ENCODE measurements at places on chromosomes 1 and 21. TPM values are rescaled to one million over a fixed set of nuclear protein-coding genes. Genes with fewer than 3 reads are reported as not detected.

DNA sequence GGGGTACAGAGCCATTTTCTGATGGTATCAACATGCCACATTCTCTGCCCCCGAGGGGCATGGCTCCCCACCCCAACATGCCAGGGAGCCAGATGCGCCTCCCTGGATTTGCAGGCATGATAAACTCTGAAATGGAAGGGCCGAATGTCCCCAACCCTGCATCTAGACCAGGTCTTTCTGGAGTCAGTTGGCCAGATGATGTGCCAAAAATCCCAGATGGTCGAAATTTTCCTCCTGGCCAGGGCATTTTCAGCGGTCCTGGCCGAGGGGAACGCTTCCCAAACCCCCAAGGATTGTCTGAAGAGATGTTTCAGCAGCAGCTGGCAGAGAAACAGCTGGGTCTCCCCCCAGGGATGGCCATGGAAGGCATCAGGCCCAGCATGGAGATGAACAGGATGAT, 50.6 kb downstream of the ACP6 start:
- DNase-seq = no peak

- DNase-seq = no peak
Observed at GRCh38 chr1:213345621-213346020, 294.6 kb downstream of the RPS6KC1 start.

DNA sequence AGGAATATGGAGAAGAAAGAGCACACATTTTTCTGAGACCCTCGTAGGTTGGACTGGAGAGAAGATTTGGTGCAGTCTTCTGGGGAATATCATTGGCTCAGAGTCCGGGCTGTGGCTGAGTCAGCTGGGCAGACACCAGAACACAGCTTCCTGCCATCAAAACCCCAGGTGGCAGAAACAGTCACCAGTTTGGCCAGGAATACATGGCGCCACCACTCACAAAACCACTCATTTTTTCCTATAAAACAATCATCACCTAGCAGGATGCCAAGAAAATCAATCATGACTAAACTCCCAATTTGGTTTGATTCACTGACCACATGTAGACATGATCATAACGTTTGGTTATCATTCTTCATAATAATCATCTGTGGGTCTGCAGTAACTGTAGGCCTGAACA, 178.1 kb upstream of the PBX1 start:
- no peak for DNase-seq

GRCh38 chr1:178126741-178127185, 32.9 kb downstream of the RASAL2 start:
- DNase-seq = no peak

DNA sequence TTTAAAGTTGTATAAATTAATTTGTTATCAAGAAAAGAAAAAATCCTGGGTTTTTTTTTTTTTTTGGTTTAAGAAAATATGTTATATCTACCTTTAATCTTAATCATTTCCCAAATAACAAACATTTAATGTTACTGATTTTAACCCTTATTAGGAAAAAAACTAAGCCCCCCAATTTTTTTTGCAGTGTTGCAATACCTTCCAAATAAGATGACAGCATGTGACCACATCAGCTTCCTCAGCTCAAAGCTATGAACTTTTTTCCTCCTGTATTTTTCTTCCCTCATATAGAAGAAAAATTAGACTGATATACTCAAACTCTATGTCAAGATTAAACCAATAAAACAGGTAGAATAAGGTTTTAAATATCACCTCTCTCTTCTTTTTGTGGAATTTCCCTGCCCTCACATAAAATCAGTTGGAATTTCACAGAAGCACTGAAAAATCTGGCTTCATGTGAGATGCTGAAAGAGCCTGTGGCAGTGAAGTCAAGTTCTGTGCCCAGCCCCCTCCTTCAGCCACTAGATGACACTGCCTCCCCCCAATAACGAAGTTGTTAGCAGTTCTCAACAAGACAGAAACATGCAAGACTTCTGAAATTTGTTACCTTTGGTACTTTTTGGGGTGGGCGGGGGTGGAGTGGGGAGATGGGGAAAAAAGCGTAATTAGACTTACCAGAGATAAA, 9.6 kb upstream of the SMYD2 start:
- no peak for DNase-seq

- no peak for DNase-seq
Observed at GRCh38 chr1:156358641-156359040, 10.4 kb upstream of the RHBG start.

DNA sequence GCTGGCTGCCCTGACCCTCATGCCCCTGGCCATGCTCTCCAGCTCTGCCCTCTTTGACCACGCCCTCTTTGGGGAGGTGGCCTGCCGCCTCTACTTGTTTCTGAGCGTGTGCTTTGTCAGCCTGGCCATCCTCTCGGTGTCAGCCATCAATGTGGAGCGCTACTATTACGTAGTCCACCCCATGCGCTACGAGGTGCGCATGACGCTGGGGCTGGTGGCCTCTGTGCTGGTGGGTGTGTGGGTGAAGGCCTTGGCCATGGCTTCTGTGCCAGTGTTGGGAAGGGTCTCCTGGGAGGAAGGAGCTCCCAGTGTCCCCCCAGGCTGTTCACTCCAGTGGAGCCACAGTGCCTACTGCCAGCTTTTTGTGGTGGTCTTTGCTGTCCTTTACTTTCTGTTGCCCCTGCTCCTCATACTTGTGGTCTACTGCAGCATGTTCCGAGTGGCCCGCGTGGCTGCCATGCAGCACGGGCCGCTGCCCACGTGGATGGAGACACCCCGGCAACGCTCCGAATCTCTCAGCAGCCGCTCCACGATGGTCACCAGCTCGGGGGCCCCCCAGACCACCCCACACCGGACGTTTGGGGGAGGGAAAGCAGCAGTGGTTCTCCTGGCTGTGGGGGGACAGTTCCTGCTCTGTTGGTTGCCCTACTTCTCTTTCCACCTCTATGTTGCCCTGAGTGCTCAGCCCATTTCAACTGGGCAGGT, 3.8 kb downstream of the GPR61 start:
- no peak for DNase-seq

DNA sequence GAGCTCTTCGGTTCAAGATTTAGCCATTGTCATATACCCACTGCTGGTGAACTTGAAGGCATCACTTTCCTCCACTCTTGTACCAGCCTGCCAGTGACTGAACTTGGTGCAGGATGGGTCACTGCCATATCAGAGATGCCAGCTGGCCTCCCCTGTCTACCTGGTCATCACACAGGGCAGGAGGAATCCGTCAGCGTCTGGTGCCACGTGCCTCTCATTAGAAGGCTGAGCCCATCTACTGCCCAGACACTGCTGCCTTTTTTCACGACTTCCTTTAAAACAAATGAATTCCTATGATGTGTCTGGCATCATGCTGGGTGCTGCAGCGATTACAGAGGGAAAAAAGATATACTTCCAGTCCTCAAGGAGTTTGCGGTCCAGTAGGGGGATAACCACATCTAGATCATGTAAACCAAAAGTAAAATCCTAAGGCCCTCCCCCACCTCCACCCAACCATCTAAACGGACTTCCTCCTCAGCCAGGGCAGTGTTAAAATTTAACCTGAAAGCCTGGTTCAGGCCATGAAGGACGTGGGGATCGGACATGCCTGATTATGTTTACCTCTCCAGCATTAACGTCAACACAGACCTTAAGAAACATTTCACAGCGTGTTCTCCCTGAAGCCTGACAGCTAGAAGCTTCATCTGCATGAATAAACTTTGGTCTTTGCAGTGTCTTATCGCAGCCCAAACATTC, 29.2 kb upstream of the PDE9A start:
- no peak for DNase-seq

DNA sequence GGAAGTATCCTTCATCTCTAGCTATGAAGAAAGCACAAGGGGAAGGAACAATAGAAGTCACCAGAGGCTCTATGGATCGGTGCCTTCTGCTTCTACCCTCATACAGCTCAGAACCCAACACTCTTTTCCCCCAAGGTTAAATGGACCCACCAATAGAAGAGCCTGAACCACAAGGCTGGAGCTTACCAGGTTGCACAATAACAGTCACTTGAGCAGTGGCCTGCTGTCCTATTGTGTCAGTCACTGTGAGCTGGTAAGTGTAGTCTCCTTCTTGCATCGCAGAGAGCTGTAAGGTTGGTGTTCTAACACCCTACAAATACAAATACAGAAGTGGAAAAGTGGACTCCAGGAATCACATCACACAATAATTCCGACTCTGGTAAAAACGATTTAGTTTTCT, 103.0 kb downstream of the KIAA0319L start:
- no peak for DNase-seq

DNA sequence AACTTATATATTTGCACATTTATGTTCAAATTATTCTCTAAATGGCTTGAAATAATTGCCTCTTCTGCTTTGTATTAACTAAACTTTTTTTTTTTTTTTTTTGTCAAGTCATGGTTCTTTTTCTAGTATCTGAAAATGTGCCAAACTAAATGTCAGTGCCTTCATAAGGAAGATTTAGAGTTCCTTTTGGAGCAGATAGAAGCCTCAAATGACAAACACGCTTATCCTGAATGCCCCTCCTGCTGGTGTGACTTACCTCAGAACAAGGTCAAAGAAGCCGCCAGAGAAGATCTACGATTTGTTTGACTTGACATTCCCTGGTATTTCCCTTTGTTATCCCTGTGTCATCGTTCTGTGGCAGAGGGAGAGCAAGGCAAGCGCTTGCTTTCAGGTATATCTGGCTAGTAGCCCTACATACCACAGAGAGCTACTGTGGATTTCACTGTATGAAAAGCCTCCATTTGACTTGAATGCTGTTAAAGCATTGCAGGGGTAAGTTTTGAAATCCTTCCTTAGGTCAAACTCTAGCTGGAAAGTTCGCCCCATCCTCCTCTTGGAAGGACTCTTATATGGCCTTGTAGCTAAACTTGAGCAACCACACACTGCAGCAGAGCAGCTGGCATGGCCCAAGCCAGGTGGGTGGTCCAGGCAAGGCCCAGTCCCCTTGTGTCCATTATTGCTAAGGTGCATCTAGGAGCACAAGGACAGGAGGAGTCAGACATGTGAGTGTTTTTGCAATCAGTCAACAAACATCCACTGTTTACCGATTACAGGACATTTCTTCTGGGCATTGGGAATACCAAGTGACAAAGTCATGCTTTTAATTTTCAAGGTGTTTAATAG, 285.4 kb upstream of the USP25 start:
- DNase-seq = no peak

DNA sequence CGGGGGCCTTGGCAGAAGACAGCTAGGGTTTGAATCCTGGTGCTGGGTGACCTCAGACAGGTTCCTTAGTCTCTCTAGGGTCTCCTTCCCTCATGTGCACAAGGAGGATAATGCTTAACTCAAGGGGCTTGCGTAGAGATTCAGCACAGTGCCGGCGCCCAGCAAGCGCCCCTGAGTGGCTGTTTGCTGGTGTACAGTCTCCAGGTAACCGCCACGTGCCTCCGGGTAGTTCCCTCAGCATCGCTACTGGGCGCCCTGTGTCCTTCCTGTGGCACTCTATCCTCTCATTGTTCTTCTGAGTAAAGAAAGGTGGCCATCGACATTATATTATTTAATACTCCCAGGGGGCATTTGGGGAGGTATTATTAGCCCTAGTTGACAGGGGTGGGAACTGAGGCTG, 80.9 kb downstream of the NENF start:
- DNase-seq = no peak

- DNase-seq = no peak
Observed at GRCh38 chr1:184740344-184740743, 14.3 kb downstream of the EDEM3 start.

DNA sequence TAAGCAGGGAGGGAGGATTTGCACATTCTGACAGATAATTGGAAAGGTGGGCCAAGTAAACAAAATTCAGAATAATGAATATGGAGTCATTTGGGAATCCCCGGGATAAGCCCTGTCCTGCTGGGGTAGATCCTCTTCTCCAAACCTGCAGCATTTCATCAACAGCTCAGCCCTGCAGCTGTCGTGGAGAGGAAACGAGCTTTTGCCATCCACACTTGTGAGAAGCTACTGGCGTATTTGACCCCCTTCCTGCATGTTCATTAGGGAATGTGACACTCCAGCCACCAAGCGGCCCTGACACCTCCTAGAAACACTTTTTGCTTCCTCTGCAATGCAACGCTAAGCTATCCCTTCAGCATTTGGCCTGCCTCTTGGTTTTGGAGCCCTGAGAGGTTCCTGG, 8.0 kb upstream of the LEFTY2 start:
- DNase-seq = no peak

DNA sequence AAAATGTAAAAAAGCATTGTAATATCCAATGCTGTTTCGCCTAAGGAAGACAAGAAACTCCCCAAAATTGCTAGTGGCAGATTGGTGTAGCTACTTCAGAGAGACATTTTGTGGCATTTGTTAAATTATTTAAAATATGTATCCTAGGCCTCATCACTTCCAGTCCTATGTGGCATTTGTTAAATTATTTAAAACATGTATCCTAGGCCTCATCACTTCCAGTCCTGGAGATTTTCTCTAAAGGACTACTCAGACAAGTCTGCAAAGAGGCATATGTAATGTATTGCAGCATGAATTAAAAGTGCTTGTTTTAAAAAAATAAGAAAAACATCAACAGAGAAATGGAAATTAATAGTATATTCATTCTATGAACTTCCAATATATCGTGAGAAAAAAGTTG, 95.6 kb upstream of the KCTD3 start:
- no peak for DNase-seq

- DNase-seq = peak; percentile 67
Observed at GRCh38 chr1:27299385-27300271, 22.3 kb upstream of the TMEM222 start.

DNA sequence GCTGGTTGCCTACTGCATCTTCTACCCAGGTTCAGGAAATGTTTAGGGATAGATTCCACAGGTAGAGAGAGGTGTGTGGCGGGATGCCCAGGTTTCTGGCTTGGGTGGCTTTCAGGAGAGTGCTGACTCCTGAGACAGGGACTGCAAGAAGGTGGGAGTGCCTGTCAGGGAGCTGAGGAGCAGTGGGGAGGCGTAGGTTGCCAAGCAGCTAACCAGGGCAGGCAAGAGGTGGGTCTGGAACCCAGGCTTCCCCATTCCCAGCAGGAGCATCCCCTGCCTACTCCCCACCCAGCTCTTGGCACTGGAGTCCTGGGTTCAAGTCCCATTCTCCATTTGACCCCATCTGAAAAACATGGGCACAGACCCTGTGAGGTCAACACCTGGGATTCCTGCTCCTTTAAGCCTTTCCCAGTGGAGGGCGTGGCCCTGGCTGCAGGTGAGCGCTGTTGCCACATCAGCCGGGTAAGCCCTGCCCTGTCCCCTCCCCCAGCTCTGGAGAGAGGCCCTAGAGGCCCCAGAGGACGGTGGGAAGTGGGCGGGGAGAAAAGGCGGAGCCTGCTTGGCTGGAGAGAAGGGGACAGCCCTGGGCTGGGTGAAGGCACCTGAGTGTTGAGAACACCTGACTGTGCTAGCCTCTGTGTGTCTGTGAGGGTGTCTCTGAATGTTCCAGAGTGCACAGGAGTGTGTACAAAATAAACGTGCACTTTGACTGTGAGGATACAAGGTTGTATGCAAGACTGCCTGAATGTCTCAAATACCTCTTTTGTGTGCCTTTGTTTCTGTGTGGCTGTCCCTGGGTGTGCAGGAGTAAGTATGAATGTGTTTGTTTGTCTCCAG, 14.0 kb upstream of the SYNC start:
- peak; percentile 46 for DNase-seq

Gene KCNJ15
- total RNA-seq = 0.30 TPM

Gene SPRR2A
- not detected for total RNA-seq

Gene BMP8A
- total RNA-seq = 0.16 TPM

Gene UTS2
- total RNA-seq = not detected

Gene KCNN3
- 4.8 TPM for total RNA-seq

Gene SCAF4
- 15.3 TPM for total RNA-seq

Gene SLAMF9
- not detected for total RNA-seq

Gene CASQ1
- total RNA-seq = 39.2 TPM

Gene LCE1B
- not detected for total RNA-seq

Gene RGS13
- total RNA-seq = 0.22 TPM

Measured in left ventricle myocardium inferior (tissue), 1 donor.